ENCODE measurements at places on chromosomes 1 and 21.

GRCh38 chr1:101957771-101958170 lies 39.0 kb downstream of the OLFM3 start:
- DNase-seq = no peak

DNA sequence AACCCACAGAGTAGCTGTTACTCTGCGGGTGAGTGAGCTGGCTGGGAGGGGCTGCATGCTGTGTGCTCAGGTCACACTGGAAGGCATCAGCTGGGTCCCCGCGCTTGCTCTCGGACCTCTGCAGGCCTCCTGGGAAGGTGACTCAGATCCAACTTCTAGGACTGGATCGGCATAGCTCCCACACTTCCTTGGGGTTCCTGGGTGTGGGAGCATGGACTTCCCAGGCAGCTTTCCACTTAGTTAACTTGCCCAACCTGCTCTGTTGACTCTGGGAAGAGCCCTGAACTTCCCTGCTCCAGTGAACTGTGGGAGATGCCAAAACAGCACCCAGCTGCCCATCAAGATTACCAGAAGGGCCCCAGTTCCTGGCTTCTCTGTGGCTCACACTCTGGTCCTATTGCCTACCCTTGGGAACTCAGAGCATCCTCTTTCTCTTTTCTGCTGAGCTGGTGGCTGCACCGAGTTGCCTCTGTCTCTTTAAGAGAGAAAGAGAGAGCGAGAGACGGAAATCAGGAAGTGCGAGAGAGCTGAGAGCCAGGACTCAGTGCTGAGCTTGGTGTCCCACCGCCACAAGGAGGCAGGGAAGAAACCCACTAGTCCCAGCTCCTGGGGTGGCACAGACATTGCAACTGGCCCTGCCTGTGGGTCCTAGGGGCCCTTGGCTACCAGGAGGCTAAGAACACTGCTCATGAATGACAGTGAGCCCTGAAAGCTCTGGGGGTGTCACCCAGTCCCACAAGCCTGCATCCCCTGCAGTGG lies at the start of gene IKBKE:
IKBKE (plus strand) TSS at position 544 of the 759 bp plus-strand sequence. CDS start 2,752 bp downstream, outside the sequence.
- DNase-seq = peak; percentile 69

DNA sequence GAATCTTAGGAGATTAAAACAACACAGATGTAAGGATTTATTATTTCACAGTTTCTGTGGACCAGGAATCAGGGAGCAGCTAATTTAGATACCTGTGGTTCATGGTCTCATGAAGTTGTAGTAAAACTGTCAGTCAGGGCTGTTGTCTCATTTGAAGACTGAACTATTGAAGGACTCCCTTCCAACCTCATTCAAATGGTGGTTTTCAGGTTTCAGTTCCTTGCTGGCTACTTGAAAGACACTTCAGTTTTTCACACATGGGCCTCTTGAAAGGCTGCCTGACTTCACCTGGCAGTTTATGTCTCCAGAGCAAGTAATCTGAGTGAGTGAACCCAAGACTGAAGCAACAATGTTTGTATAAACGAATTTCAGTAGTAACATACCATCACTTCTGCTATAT lies 915.9 kb downstream of the PLA2G4A start:
- DNase-seq = no peak

GRCh38 chr1:35572296-35572695 lies 818 bp upstream of the TFAP2E start:
- no peak for DNase-seq

GRCh38 chr1:235112297-235113182 lies 16.1 kb downstream of the TOMM20 start:
- DNase-seq = no peak

DNA sequence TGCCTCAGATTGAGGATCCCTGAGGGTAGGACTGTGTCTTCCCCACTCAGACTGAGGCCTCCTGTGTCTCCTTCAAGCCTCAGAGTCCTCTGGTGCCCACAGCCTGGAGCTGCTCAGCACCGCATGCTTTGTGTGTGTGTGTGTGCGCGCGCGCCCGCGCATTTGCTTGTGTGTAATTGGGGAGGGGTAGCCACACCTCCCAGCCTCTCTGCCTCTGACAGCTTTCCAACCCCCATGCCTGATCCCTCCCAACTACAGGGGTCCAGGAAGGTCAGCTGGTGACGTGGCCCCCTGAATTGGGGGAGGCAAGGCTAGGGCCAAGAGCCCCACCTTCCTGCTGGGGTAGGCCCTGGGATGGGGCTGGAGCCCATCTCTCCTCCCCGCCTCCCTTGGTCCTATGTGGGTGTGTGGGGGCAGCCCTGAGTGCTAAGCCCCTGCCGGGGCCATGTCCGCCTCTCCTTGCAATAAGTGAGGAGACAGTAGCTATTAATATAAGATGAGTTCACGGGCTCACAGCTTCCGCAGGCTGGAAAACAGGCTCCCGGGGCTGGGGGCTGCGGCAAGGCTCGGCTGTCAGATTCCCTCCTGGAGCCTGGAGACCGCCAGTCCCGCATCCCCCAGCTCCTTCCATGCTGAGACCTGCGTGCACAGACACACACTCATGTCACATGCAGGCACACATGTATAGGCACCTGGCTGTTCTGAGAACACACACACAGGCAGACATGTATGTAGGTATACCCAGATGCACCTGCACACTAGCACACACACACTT lies 7.0 kb downstream of the GPR3 start:
- no peak for DNase-seq

GRCh38 chr1:151832318-151832980 lies 847 bp upstream of the RORC start:
- no peak for DNase-seq

All from GM12892 (cell line).